ENCODE measurements at places on chromosomes 13 and 19.

DNA sequence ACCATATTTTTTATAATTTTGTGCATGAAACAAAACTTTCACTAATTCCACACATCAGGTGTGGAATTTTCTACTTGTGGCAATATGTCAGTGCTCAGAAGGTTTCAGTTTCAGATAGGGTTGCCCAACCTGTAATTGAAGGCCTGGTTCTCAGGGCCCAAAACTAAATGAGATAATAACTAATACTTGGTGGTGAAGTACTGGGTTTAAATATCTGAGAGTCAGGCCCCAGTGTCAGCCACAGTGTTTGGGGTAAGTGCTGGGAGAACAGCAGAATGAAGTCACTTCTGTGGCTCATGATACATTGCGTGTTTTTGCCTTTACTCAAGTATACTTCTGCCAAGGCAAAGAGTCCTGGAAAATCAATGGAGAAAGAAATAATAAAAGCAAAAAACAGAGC lies 5.6 kb downstream of the SAFB start:
- no peak overlapping the region for H3K4me3 ChIP-seq
- peaks cover 79% of the 10 kb centered on the region for H3K36me3 ChIP-seq
- H3K4me1 ChIP-seq, result peaks cover 7% of the 10 kb centered on the region
- H3K27me3 ChIP-seq, result no peaks in the 10 kb centered on the region
- DNase-seq, result no peak

GRCh38 chr13:43785261-43785649 lies 1.5 kb downstream of the ENOX1 start:
- H3K27me3 ChIP-seq, result no peaks in the 10 kb centered on the region
- peaks cover 20% of the 10 kb centered on the region for H3K4me1 ChIP-seq
- DNase-seq, result no peak
- H3K27ac ChIP-seq, result 0 out of 2 replicates have a peak overlapping the region, but pooled peaks have one; percentile 83
- H3K36me3 ChIP-seq, result no peaks in the 10 kb centered on the region
- peak overlapping the region; percentile 78 for H3K4me3 ChIP-seq

- H3K4me3 ChIP-seq, result no peak overlapping the region
- H3K36me3 ChIP-seq, result no peaks in the 10 kb centered on the region
- no peaks in the 10 kb centered on the region for H3K4me1 ChIP-seq
- no peaks in the 10 kb centered on the region for H3K27me3 ChIP-seq
Observed at GRCh38 chr13:42495751-42496150, 78.2 kb upstream of the TNFSF11 start.

DNA sequence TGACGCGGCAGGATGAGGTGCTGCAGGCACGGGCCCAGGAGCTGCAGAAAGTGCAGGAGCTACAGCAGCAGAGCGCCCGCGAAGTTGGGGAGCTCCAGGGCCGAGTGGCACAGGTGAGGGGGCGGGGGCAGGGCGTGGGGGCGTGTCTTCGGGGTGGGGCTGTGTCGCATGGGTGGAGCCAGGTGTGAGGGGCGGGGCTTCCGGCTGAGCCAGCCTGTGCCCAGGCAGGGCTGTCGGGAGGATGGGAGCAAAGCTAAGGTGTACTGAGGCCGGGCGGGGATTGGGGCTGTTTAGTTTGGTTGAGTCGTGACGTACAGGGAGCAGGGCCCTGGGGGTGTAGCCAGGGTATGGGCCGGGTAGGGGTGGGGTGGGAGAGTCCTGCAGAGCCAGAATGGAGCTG lies 62.3 kb downstream of the KCNC3 start:
- H3K4me1 ChIP-seq, result no peaks in the 10 kb centered on the region
- no peak for DNase-seq
- no peak overlapping the region for H3K27ac ChIP-seq
- H3K36me3 ChIP-seq, result peaks cover 7% of the 10 kb centered on the region
- no peaks in the 10 kb centered on the region for H3K27me3 ChIP-seq

GRCh38 chr13:107865643-107866031 lies 349.7 kb downstream of the LIG4 start:
- DNase-seq, result no peak
- no peaks in the 10 kb centered on the region for H3K27me3 ChIP-seq
- H3K36me3 ChIP-seq, result no peaks in the 10 kb centered on the region
- H3K4me3 ChIP-seq, result no peak overlapping the region
- H3K4me1 ChIP-seq, result no peaks in the 10 kb centered on the region

DNA sequence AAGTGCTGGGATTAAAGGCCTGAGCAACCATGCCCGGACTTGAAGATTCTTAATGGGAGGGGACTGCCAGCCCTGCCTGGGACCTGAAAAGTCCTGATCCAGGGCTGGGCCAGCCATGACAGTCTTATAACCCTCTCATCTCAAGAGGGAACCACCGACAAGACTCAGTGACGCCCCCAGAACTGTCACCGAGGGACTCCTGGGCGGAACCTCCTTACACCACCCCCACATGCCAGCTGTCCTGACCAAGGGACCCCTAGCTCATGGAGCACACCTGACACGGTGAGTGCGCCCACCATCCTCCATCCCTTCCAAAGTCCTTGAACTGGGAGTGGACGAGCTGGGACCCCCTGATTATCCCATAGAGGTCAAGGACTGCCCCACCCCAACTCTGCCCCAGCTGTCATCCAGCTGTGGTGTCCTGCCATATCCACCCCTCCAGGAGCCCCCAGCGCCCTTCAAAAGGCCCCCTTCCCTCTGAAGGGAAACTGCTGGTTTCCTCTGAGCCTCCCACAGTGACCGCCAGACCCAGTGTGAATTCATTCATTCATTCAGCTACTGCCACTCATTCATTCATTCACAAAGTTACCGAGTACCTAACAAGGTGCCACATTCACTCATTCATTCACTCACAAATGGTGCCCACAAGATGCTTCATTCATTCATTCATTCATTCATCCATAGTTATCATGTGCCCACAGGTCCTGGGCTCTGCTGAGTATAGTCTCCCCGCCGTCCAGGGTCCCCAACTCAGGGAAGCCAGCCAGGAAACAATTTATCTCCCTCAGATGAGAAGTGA lies 3.7 kb downstream of the NDUFA11 start:
- peaks cover 3% of the 10 kb centered on the region for H3K4me1 ChIP-seq
- H3K27me3 ChIP-seq, result no peaks in the 10 kb centered on the region
- peaks cover 11% of the 10 kb centered on the region for H3K36me3 ChIP-seq
- H3K27ac ChIP-seq, result no peak overlapping the region
- no peak overlapping the region for H3K4me3 ChIP-seq

DNA sequence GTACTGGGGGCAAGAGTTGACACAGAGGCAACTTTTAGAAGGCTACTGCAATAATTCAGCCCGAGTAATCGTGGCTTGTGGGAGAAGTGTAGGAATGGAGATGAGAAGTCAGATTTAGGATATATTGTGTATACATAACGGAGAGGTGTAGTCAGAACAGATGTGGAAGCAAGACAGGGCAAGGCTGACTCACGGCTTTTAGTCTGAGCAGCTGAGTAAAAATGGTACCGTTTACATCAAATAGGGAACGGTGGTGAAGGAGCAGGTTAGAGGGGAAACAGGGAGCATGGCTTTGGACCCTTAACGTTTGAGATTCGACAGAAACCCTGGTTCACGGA lies 796 bp upstream of the LSM14A start:
- peak overlapping the region; percentile 99 for H3K4me3 ChIP-seq
- peaks cover under 1% of the 10 kb centered on the region for H3K4me1 ChIP-seq
- no peaks in the 10 kb centered on the region for H3K27me3 ChIP-seq
- H3K27ac ChIP-seq, result peak overlapping the region; percentile 99
- peaks cover 13% of the 10 kb centered on the region for H3K36me3 ChIP-seq
- peak; percentile 45 for DNase-seq

DNA sequence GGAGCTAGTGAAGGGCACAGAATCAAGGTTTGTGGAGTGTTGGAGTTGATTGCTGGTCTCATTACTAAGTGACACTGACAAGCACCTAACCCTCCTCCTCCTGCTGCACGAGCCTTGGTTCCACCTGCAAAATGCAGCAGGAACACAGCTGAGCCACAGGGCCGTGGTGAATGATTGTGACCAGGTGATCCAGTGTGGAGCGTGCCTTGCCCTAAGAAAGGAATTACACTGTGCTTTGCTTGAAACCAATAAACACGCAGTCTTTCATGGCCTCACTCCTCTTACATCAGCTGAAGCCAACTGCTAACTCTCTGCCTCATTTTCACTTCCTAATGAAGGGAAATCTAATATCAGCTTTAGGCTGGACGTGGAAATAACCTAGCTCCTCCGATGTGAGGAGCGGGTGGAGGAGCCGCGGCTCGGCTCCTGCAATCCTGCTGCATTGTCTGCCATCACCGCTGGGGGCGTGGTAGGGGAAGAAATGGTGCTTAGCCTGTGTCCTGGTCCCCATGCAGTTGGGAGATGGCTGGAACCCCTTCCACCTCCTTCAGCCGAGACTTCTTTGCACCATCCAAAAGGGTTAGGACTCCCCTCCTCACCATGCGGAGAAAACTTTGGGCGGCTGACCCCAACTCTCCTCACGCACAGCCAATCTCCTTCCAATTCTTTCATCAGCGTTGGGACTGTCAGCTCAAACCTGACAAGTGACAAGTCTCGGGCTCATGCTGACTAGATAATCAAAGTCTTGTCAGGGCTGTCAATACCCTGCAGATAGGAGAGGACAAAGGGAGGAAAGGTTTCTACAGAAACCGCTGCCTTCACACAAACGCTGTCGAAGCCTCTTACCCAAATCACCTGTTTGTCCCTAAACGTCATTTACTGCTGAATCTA lies 427.9 kb downstream of the ZNF536 start:
- H3K4me3 ChIP-seq, result no peak overlapping the region
- DNase-seq, result peak; percentile 69
- no peaks in the 10 kb centered on the region for H3K27me3 ChIP-seq
- no peaks in the 10 kb centered on the region for H3K4me1 ChIP-seq

DNA sequence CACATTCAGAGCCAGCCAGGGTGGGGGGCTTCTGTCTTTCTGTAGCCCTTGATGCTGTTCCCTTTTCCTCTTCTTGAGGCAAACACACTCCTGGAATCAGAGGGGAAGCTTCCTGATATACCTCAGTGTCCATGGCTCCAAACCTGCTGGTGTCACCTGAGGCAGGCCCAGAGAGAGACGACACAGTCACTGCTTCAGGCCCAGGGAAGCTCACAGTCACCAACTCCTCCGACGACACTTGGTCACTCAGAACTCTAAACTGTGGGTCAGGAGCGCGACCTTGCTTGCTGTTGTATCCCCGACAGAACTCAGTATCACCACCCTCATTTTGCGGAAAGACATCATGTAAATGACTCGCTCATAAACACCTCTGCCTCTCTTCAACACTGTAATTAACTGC lies 1.1 kb downstream of the ATP13A1 start:
- peak overlapping the region; percentile 61 for H3K27ac ChIP-seq
- peak overlapping the region; percentile 79 for H3K4me3 ChIP-seq
- no peaks in the 10 kb centered on the region for H3K27me3 ChIP-seq

GRCh38 chr13:76927955-76928354 lies 20.4 kb upstream of the ACOD1 start:
- H3K27me3 ChIP-seq, result no peaks in the 10 kb centered on the region
- H3K4me3 ChIP-seq, result no peak overlapping the region
- no peaks in the 10 kb centered on the region for H3K4me1 ChIP-seq
- H3K36me3 ChIP-seq, result no peaks in the 10 kb centered on the region
- no peak for DNase-seq

- H3K4me1 ChIP-seq, result no peaks in the 10 kb centered on the region
- no peak for DNase-seq
- H3K27me3 ChIP-seq, result peaks cover 8% of the 10 kb centered on the region
- H3K36me3 ChIP-seq, result no peaks in the 10 kb centered on the region
- no peak overlapping the region for H3K4me3 ChIP-seq
- no peak overlapping the region for H3K27ac ChIP-seq
Observed at GRCh38 chr13:21889651-21890050, 218.8 kb downstream of the FGF9 start.

DNA sequence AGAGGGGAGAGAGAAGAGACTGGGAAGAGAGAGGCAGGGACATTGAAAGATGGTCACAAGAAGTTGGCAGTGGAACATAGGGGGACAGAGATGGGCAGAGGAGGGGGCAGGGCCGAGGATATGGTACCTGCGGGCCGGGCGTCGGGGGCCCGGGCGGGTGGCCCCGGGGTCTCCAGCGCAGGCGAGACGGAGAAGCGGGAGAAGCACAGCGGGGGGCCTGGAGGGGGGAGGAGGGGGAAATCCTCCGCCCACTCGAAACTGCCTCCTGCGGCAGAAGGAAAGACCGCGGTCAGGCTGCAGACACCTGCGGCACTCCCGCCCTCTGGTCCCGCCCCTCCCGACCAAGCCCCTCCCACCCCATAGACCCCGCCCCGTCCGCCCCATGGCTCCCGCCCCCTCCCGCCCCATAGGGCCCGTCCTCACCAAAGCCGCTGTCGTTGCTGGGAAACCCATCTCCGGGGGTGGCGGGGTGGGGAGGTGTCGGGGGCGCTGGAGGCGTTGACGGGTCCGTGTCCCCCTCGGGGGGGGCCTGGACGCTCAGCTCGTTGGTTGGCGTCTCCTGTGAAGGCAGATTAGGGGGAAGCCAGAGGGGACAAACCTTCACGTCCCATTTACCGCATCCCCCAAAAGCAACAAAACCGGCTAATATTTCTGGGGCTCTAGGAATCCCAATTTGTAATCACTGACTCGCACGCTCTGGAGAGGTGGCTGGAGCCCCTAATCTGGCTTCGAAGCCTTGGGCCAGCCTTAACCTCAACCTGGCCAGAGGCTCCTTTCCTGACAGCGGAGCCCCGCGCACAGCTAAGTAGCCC lies 20.4 kb downstream of the LMTK3 start:
- no peak overlapping the region for H3K27ac ChIP-seq
- peaks cover 10% of the 10 kb centered on the region for H3K4me1 ChIP-seq
- H3K36me3 ChIP-seq, result no peaks in the 10 kb centered on the region
- DNase-seq, result peak; percentile 55
- H3K27me3 ChIP-seq, result peaks cover 13% of the 10 kb centered on the region
- H3K4me3 ChIP-seq, result no peak overlapping the region

- no peak overlapping the region for H3K27ac ChIP-seq
- 0 out of 2 replicates have a peak, but pooled peaks cover 7% of the 10 kb centered on the region for H3K27me3 ChIP-seq
- no peak overlapping the region for H3K4me3 ChIP-seq
- H3K4me1 ChIP-seq, result no peaks in the 10 kb centered on the region
- DNase-seq, result no peak
Observed at GRCh38 chr19:28399187-28399586, 813.8 kb downstream of the UQCRFS1 start.

- H3K27me3 ChIP-seq, result no peaks in the 10 kb centered on the region
- no peak overlapping the region for H3K4me3 ChIP-seq
- H3K27ac ChIP-seq, result no peak overlapping the region
- no peaks in the 10 kb centered on the region for H3K4me1 ChIP-seq
- no peaks in the 10 kb centered on the region for H3K36me3 ChIP-seq
Observed at GRCh38 chr13:36068991-36069390, 62.2 kb downstream of the DCLK1 start.
